ENCODE measurements at places on chromosomes 3 and 15.

GRCh38 chr15:35624881-35625280, 78.9 kb upstream of the DPH6 start:
- no peak for DNase-seq

DNA sequence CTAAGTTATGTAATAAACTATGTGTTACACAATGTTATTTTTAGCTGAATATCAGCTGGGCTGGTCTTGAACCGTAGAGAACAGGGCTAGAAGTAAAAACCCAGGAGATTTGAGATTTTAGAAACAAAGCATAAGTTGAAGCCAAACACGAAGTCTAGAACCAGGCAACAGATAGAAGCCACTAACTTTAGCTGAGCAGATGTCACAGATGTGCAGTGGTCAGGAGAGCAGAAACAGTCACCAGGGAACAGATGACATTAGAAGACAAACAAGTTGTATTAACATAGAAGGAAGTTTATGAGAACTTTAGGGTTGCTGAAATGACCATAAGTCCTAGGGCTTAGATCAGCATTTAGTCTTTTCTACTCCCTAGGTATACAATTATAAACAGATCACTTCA, 731.0 kb downstream of the ZNF385D start:
- no peak for DNase-seq

GRCh38 chr3:141643391-141643790, 94.7 kb upstream of the RNF7 start:
- no peak for DNase-seq

DNA sequence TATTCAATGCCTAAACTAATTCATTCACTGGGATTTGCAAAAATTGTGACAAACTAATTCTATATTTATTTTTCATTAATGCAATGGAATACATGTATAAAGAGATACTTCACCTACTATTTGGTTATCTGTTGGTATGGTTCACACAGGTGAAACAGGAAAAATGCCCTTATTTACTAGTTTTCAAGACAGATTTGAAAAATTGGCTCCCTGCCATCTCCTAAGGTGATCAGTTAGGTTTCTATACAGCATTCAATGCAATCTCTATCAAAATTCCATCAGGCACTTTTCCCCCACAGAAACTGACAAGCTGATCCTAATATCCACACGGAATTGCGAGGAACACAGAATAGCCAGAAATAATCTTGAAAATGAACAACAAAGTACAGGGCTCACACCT, 101.1 kb downstream of the DLG1 start:
- DNase-seq, result no peak

DNA sequence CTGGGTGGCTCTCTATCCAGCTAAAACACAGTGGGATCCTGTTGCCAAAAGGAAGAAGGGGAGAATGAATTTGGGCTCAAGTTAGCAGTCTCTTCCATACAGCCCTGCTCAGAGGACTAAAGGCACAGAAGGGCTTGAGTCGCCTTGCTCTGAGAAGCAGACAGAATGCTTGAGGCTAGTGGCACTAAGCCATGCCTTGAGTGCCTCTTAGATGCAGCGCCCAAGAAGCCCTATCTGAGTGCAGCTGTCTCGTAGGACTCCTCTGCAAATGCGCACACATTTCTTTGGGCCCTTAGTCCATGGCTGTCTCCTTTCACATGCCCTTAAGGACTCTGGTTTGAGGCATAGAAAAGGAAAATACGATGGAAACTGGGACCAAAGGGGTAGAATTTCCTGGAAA, 211.3 kb upstream of the CHRM5 start:
- DNase-seq, result no peak

- no peak for DNase-seq
These were observed 92.8 kb downstream of the ZIC4 start for GRCh38 chr3:147313513-147313912.

DNA sequence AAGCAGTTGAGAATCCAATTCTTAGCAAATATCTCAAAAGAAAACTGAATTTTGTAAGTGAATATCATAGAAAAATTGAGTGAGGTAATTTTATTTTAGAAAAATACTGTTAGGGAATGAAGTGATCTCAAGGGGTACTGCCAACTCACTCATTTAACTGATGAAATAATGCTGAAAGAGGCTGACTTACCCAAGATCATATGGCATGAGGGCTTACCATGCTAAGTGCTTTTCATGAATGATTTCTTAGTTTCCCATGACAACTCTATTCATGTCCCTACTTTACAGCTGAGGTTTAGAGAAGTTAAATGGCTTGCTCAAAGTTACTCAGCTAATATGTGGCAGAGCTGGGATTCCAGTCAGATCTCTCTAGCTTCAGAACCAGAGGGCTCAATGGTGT, 30.6 kb downstream of the CCDC14 start:
- DNase-seq, result no peak

DNA sequence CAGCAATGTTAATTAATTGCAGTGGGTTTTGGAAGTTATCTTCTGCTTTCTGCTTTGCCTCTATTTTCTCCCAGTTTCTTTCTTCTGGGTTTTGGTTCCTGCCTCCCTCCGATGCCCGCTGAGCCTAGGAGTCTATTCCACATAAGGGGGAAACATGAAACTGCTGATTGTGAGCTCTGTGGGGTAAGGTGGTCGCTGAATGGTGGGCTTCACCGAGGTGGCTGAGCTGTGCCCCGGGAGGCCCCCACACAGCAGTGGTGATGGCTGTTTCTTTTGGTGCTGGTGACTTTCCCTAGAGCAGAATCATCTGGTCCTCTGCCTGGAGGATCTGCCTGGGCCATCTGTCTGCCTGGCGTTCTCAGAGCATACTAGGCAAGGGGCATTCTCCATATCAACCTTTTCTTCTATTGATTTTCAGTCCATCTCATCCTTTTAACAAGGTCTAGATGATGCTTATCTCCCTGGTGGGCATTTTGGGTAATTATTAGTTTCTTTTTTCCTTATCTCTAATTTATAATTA, 68.8 kb upstream of the ATP2B2 start:
- no peak for DNase-seq

DNA sequence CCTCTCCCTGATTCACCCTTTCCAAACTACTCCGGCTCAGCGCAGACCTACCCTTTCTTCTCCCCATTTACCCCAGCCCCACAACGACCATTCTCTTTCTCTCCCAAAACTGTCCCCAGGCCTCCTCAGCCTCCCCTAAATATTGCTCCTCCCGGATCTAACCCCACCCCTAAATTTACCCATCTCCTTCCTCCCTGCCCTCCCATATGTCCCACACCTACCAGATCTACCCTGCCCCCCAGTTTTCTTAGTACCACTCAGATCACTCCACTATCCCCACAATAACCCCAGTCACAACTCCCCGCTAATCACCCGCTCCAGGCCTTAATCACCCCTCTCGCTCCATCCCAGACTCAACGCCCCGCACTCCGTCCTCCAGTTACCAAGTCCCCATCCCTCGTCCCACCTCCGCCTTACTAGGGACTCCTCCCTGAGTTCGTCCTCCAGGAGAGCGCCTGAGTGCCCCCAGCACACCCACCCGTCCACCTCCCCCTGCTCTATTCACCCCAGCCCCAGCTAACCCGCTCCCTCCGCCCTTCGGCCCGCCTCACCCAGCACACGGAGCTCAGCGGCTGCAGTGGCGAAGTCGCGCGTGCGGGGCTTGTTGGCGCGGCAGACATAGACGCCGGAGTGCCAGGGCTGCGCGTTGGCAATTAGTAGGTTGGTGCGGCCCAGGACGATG, 18.6 kb upstream of the IGDCC3 start:
- DNase-seq, result no peak

DNA sequence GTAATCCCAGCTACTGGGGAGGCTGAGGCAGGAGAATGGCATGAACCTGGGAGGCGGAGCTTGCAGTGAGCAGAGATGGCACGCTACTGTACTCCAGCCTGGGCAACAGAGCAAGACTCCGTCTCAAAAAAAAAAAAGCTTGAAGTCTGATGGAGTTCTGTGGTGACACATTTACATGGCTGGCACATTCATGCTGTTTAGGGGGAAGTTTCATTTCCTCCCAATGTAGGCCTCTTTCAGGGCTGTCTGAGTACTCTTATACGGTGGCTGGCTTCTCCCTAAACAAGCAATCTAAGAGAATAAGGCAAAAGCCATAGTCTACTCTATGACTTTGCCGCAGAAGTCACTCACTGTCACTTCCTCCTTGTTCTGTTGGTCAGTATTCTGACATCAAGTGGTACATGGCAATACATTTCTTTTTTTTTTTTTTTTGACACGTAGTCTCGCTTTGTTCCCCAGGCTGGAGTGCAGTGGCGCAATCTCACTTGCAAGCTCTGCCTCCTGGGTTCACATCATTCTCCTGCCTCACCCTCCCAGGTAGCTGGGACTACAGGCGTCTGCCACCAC, 41.2 kb downstream of the OIP5 start:
- DNase-seq, result no peak

DNA sequence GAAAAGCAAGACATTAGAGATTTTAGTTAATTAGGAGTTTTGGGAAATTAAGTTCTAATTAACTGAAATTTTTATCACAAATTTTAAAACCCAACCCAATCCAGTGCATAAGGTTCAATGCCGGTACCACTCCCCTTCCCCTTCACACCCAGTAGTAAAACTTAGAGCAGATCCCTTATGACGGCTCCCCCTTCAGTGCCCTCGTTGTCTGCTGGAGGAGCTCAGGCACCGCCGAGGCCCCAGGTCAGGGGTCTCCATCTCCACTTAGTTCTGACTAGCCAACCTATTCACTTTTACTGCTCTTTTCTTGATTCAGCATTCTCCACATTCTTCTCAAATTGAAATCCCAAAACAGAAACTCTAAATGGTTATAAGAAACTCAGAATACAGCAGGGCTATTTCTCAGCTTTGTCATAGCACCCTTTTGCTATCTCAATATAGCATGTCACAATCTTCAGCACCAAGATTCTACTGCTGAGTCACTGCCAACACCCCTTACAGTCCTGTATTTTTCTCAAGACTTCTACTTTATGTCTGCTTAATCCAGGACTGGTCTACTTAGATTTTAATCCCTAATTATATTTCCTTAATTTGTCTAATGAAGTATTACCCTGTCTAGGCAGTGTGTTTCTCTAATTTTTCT, 39.8 kb downstream of the TUBGCP4 start:
- DNase-seq, result no peak

DNA sequence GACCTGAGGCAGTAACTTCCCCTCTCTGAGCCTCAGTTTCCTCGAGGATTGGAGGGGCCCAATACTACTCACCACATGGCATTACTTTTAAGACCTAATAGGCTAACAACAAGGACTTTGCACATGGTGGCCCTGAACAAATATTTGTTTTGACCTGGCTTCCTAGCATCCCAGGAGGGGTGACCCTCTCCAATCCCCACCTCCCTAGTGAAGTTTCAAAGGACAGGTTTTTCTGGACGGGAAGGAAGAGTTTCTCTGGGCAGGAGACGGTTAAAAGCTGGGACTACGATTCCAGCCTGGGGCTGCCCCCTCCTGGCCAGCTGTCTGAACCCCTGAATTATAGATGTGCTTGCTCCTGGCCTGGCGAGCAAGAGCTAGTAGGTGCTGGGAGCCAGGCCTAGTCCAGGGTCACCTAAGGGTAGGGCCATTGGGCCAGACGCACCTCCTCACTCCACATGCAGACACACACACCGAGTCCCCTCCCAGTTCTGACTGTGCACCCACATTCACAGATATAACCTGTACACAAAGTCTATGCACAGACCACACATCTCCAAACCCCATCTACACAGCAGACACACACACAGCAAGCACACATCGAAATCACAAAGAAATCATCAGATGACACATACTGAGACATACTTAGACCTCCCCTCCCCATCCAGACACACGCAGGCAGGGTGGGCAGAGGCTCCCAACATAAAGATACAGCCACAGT, 2.7 kb upstream of the ISL2 start:
- no peak for DNase-seq

- no peak for DNase-seq
These were observed 70.2 kb upstream of the ST8SIA2 start for GRCh38 chr15:92323525-92323924.

GRCh38 chr15:25180606-25181292, 226.0 kb downstream of the SNRPN start:
- DNase-seq, result peak; percentile 4

GRCh38 chr15:67835297-67836133, 4.3 kb downstream of the RNU6-1 start:
- peak; percentile 18 for DNase-seq

GRCh38 chr15:35690698-35691116, 144.7 kb upstream of the DPH6 start:
- no peak for DNase-seq

GRCh38 chr3:50161320-50161719, 6.2 kb downstream of the SEMA3F start:
- no peak for DNase-seq

DNA sequence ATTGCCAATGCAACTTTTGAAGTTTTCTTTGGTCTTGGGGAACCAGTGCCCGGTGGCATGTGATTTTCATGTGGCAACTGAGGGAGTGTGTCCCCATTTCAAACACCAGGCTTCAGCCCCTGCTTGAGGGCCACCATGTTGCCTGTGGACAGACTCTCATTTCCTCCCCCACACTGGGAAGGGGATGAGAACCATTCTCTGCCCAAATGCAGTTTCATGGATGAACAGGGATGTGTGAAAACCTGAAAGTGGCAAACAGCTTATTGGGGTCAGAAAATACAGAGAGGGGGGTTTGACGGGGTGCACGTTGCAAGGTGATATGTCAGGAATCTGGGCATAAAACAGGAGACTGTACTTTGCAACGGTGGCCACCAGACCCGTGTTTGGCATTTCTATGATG, 6.3 kb downstream of the FAM107A start:
- no peak for DNase-seq

- DNase-seq, result no peak
These were observed 406.2 kb downstream of the RBMS3 start for GRCh38 chr3:29686889-29687592.

- no peak for DNase-seq
These were observed 38.7 kb upstream of the TNIK start for GRCh38 chr3:171498921-171499320.

- no peak for DNase-seq
These were observed 1.3 kb downstream of the DMXL2 start for GRCh38 chr15:51621155-51621765.

DNA sequence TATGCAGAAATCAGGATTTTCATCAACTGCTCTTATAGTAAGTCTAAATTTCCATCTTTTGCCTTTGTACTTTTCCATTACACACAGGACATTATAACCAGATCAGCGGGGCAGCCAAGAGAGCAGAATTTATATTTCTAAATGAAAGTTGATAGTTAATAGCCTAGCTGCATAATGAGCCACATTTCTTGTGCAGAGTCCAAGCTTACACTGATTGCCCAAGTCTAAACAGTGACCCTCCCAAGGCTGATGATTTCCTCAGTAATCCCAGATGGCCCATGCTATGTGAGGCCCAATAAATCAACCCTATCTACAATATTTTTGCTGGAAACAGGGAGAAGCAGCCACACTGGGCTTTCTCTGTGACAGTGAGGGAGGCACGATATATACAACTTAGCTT, 475.8 kb upstream of the KCNMB2 start:
- no peak for DNase-seq
